Glutamatergic neuron (in vitro differentiated cells): ENCODE measurements at places on chromosomes 7 and 10. TPM values are rescaled to one million over a fixed set of nuclear protein-coding genes. Genes with fewer than 3 reads are reported as not detected.

DNA sequence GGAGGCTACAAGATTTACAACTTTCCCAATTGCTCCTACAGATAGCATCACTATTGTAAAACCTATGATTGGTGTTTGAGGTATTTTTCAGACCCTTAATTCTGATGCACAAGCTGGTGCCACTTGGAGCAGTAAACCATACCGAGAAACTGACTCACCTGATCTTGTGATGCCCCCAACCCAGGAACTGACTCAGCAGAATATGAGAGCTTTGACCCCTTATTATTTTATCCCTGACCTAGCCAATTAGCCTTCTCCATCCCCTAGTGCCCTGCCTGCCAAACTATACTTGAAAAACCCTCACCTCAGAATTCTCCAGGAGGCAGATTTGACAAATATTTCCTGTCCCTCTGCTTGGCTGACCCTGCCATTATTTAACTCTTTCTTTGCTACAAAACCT is 585.9 kb upstream of the GHITM start:
- peaks cover 2% of the 10 kb centered on the region for H3K27me3 ChIP-seq
- H3K36me3 ChIP-seq: peaks cover 4% of the 10 kb centered on the region
- H3K4me3 ChIP-seq: no peak overlapping the region
- no peak for DNase-seq
- no peak overlapping the region for H3K27ac ChIP-seq

DNA sequence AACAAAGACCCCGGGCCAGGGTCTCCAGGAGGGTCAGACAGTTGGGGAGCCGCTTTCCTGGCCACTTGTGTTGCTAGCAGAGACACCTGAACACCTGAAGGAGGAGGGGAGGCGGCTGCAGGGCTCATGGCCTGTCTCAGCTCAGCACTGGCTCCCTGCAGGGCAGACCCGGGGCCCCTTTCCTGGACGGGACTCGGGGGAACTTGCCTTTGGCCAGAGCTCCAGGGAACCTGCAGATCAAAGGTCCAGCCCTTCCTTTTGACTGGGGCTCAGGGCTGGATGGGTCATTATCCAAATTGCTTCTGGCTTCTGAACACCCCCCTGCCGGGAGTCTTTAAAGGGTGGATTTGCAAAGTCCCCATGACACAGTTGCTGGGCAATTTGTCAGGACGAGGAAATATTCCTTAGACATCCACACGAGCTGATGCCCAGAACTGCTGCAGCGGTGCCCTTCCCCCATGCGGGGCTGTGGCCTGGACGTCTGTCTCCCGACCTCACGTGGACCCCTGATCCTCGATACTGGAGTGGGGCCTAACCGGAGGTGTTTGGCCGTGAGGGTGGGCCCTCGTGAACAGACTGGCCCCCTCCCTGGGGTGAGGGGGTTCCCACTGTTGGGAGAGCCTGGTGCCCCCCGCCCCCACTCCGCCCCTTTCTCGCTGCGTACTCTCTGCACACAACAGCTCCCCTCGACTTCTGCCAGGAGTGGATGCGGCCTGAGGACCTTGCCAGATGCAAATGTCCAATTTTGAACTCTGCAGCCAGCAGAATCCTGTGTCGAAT is 194.3 kb downstream of the ELFN1 start:
- no peaks in the 10 kb centered on the region for H3K36me3 ChIP-seq
- DNase-seq: no peak
- peaks cover 7% of the 10 kb centered on the region for H3K27me3 ChIP-seq
- H3K27ac ChIP-seq: no peak overlapping the region
- H3K4me1 ChIP-seq: peaks cover 5% of the 10 kb centered on the region

DNA sequence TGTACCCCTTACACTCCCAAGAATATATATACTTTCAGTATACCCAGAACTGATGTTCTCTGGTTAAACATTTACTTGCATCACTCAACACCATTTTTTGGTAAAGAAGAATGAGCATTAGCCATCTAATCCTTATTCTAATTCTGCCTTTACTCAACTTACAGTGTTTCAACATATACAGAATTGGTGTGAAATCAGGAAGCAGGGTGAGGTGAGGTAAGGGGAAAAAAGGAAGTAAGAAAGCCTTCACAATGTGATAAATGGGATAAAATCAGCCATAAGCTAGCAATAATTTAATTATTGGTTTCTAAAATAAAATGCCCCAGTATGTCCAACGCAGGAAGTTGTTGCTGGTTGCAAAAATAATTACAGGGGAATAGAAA is 605.4 kb downstream of the KCNMA1 start:
- peaks cover 2% of the 10 kb centered on the region for H3K27me3 ChIP-seq
- H3K36me3 ChIP-seq: no peaks in the 10 kb centered on the region
- H3K27ac ChIP-seq: no peak overlapping the region
- DNase-seq: no peak
- peaks cover 6% of the 10 kb centered on the region for H3K4me1 ChIP-seq

Gene NEBL
- total RNA-seq: 0.74 TPM

Gene NACAD
- total RNA-seq: 125 TPM
